Right atrium auricular region (tissue), 2 donors: ENCODE measurements at places on chromosomes 5 and 9.

- no peak for DNase-seq
Observed at GRCh38 chr5:61289669-61290306, 42.3 kb upstream of the ZSWIM6 start.

DNA sequence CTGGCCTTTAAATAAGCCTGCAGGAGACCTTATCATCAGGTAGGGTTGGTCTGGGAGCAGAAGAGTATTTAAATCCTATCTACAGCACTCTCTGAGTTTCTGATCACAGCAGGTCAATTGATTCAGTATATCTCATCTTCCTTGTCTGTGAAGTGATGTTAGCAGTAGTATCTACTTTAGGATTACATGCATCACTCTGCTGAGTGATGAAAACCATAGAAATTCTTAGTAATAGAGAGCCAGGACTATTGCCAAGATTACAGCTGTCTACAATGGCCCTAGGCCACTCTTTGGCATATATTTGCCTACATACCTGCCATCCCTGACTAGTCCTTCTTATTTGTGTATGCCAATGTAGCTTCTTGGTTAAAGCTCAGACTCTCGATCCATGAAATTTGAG lies 183.8 kb downstream of the ASTN2 start:
- DNase-seq, result no peak

- DNase-seq, result no peak
Observed at GRCh38 chr9:79673614-79674013, 101.8 kb downstream of the TLE4 start.

DNA sequence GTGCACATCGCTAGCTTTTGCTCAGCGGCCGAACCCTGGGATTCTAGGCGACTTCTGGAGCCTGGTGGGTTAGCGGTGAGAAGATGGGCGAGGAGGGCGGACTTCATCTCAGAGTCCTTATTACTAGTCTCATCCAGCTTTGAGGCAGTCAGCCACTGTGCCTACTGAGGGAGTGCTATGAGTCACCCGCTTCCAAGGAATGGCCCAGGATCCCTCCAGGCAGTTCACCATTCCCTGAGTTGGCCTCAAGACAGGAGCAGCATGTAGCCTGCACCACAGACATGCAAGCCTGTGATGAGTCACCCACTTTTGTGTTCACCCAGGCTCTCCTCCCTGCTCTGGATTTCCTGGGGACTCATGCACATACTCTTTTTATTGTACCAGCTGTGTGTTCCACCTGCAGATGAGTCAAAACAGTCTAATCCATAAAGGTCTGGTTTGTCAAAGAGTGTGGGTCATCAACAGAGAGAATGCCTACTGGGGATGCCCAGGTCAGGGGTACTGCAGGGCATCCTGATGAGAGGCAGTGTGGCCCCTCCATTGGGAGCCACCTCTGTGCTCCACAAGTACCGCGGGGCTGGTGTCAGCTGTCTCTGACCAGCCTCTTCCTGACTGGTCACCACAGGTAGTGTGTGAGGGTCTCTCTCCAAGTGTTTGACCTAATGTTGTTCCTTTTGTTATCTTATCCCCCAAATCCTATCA lies 20.2 kb downstream of the SLC22A5 start:
- no peak for DNase-seq

DNA sequence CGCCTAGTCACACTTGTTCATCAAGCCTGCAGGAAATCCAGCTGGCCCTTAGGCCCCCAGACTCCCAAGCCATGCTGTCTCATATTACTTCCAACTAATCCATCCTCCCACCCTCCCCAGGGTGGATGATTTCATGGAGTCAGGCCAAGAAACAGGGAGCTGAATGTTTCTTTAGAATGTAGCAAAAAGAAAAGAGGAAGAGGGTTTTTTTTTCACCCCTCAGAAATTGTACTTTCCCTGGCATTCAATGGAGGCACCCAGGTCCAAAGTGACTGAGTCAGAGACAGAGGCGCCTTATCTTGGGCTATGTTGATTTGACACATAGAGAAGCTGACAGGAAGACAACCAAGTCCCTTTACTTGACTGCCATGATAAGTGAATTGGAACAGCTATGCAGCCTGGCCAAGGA lies 260.2 kb upstream of the NR4A3 start:
- no peak for DNase-seq

GRCh38 chr9:113631137-113631765 lies 167.7 kb downstream of the RGS3 start:
- no peak for DNase-seq

DNA sequence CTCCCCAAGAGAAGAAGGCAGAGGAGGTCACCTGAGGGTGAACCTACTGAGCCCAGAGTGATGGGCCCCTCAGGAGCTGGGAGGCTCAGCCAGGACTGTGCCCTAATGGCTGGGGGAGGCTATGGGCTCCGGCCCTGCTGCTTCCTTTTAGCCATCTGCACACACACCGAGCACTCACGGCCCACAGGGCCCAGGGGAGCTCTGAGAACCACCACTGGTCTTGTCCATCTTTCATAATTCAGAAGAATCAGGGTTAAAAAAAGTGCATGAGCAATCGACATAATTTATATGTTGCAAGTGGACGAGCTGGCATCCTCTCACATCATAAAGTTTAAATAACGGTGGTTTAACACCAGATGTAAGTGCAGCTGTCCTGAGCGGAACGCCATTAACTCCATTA lies 162.1 kb downstream of the FSTL4 start:
- DNase-seq, result no peak
